ENCODE measurements at places on chromosomes 12 and 14.

- DNase-seq: no peak
These were observed 12.8 kb downstream of the LEMD3 start for GRCh38 chr12:65182012-65182739.

DNA sequence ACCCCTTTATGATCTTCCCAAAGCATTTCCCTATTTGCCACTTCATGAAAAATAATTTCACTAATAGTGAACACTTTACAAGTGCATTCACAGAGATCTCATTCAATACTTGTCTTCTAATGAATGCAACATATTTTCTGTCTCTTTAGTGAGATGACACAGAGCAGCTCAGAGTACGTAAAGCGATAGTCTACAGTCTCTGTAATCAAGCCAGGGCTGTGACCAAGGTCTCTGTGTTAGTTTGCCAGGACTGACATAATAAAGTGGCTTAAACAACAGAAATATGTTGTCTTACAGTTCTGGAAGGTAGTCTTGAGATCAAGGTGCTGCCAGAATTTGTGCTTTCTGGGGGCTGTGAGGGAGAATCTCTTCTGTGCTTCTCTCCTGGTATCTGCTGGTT, 33.1 kb upstream of the FRS2 start:
- no peak for DNase-seq

GRCh38 chr14:28902930-28903329, 136.3 kb downstream of the FOXG1 start:
- no peak for DNase-seq

DNA sequence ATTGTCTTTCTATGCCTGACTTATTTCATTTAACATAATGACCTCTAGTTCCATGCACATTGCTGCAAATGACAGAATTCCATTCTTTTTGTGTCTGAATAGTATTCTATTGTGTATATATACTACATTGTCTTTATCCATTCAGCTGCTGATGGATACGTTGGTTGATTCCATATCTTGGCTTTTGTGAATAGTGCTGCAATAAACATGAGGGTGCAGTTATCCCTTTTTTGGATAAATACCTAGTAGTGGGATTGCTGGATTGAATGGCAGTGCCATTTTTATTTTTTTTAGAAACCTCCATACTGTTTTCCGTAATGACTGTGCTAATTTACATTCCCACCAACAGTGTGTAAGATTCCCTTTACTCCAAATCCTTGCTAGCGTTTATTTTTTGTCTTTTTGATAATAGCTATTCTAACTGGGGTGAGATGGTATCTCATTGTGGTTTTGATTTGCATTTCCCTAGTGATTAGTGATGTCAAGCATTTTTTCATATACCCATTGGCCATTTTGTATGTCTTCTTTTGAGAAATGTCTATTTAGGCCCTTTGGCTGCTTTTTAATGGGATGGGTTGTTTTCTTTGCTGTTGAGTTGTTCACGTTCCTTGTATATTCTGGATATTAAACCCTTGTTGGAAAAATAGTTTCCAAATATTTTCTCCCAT, 2.3 kb downstream of the OAS2 start:
- DNase-seq: no peak

GRCh38 chr12:98699586-98699985, 54.5 kb downstream of the APAF1 start:
- no peak for DNase-seq

- peak; percentile 31 for DNase-seq
These were observed 459 bp downstream of the NUAK1 start for GRCh38 chr12:106138357-106138632.

- no peak for DNase-seq
These were observed 351.3 kb downstream of the BCAT1 start for GRCh38 chr12:24597580-24597979.

DNA sequence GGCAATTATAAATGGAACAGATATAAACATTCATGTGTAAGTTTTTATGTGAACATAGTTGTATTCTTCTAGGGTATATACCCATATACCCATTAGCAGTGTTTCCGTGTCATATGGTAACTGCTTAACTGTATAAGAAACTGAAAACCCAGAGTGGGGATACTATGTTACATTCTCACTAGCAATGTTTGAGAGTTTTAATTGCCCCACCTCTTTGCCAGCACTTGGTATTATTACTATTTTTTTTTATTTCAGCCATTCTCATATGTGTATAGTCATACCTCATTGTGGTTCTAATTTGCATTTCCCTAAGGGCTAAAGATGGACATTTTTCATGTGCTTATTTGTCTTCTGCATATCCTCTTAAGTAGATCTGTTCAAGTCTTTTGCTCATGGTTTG, 28.7 kb upstream of the ITPR2 start:
- DNase-seq: no peak

- no peak for DNase-seq
These were observed 1937.5 kb upstream of the SEL1L start for GRCh38 chr14:83470959-83471695.

GRCh38 chr12:118589162-118589561, 212.8 kb downstream of the SUDS3 start:
- DNase-seq: no peak

- DNase-seq: no peak
These were observed 13.9 kb upstream of the CEBPE start for GRCh38 chr14:23132970-23133369.

- DNase-seq: no peak
These were observed 13.2 kb downstream of the NOPCHAP1 start for GRCh38 chr12:104999347-104999685.

GRCh38 chr12:127165567-127166392, 1101.2 kb upstream of the TMEM132C start:
- DNase-seq: peak; percentile 63

GRCh38 chr12:57156701-57157403, 9.4 kb upstream of the LRP1-AS start:
- no peak for DNase-seq

- no peak for DNase-seq
These were observed 17.7 kb downstream of the STXBP6 start for GRCh38 chr14:25032092-25032784.

DNA sequence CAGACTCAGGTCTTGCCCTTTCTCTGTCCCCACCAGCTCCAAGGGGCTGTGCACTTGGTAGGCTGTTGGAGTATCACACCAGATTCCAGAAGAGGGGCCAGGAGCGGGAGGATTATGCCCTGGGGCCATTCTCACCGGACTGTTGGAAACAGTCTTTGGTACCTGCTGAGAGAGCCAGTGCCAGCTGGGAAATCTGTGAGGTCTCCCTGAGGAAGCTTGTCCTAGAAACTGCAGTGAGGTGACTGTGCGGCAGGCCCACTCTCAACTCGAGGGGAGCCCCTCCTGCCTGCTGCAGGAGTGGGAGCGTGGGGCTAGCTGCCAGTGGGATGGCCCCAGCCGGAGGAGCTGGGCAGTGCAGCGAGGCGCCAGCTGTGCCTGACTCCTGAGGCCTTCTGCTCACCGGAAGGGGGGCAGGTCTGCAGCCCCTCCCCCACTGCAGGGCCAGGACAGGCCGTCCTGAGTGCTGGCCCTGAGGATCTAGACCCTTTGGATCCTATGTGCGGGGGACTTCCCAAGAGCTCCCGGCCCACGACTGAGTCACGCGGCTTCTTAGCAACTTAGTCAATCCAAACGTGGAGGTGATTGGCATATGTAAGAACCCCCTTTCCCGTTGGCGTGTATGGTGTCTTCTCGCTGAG, 295.2 kb downstream of the CACNA1C start:
- no peak for DNase-seq

- DNase-seq: no peak
These were observed 954 bp upstream of the SLC39A2 start for GRCh38 chr14:20998139-20998538.

- no peak for DNase-seq
These were observed 28.4 kb downstream of the SLC7A8 start for GRCh38 chr14:23154964-23155587.

DNA sequence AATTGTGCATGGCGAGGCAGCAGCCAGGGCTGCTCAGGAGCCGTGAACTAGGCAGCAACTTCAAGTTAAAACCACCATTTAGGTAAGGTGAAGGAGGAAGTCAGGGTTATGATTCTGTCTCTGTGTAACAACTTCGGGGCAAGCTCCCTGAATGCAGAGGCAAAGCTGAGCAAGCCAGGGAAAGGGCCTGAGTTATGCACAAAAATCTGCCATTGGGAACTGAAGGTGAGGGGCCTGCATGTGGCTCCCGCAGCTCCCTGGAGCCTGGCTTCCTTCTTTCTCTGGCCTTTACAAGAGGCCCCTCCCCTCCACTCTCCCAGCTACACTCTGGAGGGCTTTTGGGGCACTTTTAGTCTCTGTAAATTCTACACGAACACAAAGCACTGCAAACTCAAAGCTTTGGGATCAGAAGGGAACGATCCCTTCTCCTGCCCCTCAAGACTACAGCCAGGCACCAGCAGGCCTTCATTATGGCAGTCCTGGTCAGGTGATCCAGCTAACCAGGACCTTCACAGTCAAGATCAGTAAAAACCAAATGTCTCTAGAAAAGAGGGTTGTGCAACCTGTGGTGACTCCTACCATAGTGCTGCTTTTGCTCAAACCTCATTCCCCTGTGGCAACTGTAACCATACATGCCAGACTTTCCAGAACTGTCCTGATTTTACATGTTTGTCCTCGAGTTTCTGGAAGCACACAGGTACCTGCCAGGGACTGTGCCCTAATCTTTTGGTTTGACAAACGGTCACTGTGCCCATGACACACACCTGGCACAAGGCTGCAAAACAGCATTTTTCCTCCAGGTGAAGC, 67.2 kb upstream of the PTGR2 start:
- no peak for DNase-seq

- DNase-seq: no peak
These were observed 18.4 kb upstream of the RNU6-7 start for GRCh38 chr14:32183151-32184058.

DNA sequence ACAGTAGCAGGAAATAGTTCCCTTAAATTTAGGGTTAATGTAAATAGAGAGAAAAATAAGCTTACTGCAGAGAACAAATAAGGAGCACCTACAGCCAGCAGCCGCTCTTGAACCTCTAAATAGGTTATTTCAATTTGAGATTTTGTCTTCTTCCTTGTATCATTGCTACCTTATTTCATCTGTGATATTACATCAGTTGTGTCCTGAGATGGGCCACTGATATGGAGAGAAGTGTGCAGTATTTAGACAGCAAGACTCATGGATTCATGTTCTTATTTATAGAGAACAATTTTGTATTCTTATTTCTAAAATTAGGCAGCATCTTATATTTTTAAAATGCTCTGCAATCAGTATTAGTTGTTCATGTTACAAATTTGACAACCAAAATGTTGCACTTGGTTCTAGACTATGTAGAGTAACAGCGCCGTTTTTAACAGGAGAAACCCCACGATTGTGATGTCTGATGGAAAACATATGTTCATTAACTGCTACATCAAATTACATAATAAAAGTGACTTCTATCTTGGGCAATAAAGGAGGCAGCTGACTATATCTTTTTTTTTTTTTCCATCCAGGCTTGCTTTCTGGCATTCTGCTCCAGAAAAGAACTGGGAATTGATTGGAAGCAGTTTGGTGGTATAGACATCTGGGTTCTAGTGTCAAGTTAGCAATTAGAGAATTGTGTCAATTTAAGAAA, 117.9 kb downstream of the CAND1 start:
- DNase-seq: no peak

DNA sequence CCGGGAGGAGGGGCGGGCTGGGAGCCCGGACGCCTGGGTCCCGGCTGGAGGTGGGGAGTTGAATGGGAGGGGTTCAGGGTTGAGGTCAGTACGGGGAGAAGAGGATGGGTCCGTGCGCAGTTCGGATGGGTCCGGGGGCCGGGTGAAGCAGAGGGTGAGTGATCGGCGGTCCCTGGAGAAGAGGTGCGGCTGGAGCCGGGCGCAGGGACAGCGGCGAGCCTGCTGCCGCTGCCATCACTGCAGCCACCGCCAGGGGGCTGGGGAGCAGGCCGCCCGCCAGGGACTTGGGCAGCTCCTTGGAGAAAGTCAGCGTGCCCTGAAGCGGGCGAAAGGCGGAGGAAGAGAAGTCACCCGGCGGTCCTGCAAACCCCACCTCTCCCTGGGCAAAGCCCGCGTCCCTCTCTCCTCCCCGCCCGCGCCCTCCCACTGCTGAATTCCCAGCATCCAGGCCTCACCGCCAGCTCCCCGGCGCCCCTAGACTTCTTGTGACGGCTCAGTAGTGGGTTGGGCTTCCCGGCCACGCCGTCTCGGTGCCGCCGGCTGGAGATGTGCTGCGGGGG, 6.0 kb upstream of the GPR84 start:
- peak; percentile 64 for DNase-seq

Measured in substantia nigra (tissue), 51 donors.